Hematopoietic multipotent progenitor cell treated with erythropoietin and hydrocortisone succinate and interleukin-3 and kit ligand, for 6 days (in vitro differentiated cells): ENCODE measurements at places on chromosomes 7 and 10.
A peak's percentile ranks its signal among the peaks of the same experiment; 100 is the strongest.

DNA sequence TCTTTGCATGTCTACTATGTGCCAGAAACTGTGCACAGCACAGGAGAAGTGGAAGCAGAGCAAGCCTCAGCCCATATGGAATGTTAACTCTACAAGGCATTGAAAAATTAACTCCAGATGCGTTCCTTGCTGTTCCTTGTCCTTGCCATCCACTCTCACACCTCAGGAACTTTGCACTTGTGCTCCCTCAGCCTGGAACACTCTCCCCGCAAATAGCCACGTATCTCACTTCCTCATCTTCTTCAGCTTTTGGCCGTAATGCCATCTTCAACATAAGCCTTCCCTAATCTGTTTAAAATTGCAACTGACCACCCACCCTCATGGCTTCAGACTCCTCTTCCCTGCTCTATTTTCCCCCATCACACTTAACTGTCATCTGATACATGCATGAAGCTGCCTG is 83.2 kb upstream of the CAPZA2 start:
- no peak for DNase-seq

DNA sequence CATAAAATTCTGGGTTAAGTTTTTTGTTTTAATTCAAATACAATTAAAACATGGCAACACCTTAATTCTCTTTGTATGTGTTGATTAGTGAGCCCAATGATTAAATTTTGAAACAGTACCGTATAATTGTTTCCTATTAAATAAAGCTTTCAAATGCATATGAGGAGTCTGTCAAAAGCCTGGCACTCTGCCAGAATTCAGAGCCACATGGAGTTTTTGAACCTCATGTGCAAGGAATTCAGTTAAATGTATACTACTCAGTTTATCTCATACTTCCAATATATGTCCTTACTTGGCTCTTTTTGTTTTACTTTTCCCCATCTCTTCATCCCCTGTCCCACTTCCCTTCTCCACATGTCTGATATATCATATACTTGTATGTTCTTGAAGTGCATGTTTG is 165.6 kb upstream of the FAM3C start:
- DNase-seq = peak; percentile 26

- no peak for DNase-seq
Observed at GRCh38 chr10:92239151-92239599, 51.7 kb downstream of the CPEB3 start.

GRCh38 chr10:128059982-128060293 is 66.3 kb downstream of the MKI67 start:
- no peak for DNase-seq

DNA sequence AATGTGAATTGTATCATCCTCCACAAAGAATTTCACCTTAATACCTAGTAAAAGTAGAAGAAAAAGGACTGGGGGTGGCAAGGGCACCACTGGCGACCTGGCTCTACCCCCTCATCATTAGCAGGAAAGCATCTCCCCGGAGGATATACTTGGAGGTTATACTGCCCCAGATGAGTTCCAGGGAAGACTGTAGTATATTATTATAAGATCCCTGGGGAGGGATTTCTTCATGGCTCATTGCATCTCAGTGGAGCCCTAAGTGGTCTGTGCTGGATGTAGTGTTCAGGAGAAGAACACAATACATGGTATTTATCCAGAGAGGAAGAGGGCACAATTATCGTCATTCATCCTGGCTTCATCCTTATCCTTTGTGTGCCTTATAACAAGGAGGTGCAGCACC is 14.2 kb upstream of the DYNC1I1 start:
- DNase-seq = no peak

DNA sequence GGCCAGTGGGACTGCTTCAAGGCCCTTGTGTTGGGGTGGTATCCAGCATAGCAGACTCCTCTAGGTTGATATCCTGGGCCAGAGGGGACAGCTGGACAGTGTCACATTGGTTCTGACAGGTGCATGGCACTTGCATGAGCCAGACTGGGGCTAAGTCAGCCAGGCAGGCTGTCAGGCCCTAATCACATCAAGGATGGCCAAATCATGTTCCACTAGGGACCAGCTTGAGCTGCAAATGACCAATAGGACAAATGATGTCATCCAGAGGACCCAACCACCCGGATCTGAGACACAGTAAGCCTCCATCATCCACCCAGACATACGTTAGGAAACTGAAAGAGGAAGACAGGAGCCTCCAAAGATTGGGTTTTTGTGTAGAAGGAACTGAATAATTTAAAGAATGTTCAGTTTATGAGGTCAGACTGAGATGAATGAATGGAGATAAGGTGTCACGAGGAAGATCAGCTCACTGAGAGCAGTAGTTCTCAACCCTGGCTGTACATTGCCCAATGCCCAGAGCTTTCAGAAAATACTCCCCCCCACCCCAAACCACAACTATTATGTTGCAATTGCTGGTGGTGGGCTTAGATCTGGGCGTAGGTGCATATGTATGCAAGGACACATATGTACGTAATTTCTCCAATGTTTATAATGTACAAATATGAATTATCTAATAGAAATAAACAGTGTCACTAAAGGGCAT is 75.2 kb upstream of the INHBA start:
- peak; percentile 71 for DNase-seq

- no peak for DNase-seq
Observed at GRCh38 chr7:25075459-25075858, 49.6 kb downstream of the CYCS start.

GRCh38 chr7:1619152-1620079 is 49.6 kb upstream of the PSMG3 start:
- no peak for DNase-seq

- peak; percentile 49 for DNase-seq
Observed at GRCh38 chr10:11403116-11403515, 208.3 kb downstream of the USP6NL start.

DNA sequence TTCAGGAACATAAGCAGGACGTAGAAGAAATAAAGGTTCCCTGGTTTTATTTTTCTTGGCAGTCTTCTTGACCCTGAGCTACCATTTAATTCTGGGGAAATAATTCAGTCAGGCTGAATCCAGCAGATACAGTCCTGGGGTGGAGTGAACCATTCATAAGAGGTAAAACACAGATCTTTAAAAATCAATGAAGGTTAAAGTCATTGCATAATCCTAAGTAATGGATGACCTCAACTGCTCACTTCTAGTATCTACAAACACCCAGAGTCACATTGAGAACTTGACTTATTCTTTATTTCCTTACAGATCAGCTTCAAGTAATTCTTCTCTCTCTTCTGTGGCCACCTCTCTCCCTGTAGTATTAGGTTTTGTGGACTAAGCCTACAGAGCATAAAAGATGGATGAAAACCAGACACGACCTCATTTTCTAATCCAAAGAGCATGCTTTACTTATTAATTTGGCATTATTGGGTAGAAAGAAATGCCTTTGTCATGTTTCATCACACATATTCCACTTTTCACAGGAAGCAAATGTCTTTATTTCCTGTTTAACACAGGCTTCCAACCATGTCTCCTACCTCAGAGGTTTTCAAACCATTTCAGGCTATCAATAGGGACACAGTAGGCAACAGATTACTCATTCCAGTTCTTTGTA is 182.3 kb upstream of the IMMP2L start:
- no peak for DNase-seq

DNA sequence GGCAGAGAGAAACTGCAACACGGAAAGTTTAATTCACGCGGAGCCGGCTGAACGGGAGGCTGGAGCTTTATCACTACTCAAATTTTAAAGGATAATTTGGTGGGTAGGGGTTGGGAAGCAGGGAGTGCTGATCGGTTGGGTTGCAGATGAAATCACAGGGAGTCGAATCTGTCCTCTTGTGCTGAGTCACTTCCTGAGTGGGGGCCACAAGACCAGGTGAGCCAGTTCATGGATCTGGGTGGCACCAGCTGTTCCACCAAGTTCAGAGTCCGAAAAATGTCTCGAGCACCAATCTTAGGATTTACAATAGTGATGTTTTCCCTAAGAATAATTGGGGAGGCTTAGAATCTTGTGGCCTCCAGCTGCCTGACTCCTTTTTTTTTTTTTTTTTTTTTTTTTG is 3.6 kb upstream of the PRAP1 start:
- DNase-seq = no peak
